ENCODE measurements at places on chromosomes 5 and 9.

DNA sequence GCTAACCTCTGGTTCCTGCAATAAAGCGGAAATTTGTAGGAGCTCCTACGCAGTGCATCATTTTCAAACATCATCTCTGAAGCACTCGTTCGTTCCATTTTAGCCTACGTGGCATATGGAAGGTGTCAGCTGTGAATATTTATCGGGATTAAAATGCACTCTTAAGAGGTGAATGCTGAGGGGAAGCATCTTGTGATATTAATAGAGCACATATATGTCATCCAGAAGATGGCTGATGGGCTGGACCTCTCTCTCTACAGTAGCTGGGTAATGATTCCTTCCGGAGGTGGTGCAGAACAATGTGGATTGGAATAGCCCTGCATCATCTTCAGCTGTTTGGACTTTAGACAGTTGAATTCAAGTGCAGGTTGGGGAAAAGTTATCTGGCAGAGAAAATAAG, 478.7 kb downstream of the DMAC1 start:
- no peak for DNase-seq

- no peak for DNase-seq
Measured at GRCh38 chr5:35741971-35742370, 114.7 kb upstream of the IL7R start.

DNA sequence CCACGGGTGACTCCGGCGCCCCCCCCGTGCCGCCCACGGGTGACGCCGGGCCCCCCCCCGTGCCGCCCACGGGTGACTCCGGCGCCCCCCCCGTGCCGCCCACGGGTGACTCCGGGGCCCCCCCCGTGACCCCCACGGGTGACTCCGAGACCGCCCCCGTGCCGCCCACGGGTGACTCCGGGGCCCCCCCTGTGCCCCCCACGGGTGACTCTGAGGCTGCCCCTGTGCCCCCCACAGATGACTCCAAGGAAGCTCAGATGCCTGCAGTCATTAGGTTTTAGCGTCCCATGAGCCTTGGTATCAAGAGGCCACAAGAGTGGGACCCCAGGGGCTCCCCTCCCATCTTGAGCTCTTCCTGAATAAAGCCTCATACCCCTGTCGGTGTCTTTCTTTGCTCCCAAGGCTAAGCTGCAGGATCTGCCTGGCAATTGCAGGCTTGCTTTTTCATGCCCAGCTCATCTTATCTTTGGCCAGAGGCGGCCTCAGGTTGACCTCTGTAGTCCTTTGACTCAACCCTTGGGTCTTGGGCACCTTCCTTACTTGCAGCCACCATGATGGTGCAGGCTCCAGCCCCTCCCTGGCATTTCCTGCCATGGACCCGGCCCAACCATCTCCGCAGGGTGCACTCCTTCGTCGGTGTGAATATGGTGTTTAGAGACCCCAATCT, 9.8 kb downstream of the CEL start:
- no peak for DNase-seq

DNA sequence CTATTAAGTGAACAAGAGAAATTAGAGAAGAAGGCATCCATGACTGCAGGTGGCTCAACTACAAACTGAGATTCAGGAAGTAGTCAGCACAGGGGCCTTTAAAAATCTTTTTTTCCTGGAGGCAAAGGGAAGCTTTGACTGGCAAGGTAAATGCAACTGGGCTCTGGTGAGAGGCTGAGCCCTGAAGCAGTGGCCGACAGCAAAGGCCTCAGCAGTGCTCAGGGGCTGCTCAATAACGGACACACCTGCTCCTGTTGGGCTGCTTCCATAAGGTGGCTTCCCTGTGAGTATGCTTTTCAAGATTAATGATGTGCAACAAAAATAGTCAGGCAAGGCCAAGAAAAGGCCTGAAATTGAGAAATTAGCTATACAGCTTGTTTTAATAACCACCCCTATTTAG, 134.2 kb upstream of the RGMB start:
- DNase-seq: no peak

DNA sequence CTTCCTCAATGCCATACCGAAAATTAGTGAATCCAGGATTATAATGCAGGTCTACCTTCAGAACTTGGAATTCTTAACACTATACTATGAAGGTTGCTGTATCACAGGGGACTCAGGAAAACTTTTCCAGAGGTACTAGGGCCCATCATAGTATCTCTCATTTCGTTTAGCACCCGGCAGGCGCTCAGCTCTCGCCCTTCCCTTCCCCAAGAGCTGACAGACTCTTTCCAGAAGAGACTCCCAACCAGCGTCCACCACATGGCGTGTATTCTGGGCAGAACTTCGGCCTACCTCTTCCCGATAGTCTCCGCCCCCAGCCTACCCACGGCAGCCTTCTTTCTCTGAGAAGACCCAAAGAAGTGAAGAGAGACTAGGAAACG, 271 bp downstream of the NOL8 start:
- no peak for DNase-seq

GRCh38 chr5:33300209-33300742, 140.5 kb upstream of the TARS1 start:
- no peak for DNase-seq

DNA sequence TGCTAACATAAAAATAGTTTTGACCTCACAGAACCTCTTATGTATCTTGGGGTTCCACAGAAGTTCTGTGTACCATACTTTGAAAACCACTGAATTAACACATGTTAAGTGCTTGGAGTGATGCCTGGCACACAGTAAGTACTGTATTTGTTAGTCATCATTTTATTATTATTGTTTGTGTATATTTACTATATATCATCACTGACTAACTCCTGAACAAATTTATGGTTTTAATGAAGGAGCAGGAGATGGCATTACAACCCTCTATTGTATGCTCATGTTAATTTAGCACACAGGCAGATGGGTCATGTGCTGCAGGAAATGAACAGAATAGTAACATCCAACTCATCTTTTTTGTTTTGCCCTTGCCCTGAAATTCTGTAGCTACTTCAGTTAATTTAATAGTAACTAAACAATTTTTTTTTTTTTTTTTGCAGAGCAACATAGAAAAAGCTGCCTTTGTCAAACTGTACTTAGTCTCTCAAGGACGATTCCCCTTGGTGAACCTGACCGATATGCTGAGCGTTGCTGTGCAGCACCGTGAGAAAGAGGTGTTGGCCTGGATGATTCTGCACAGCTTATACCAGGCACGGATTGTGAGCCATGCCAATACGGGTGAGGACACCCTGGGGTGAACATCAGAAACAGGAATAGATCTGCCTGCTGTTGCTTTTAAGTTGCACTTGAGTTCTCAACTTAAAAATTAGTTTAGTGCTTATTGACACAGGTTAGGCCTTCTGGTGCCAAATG, 45.4 kb downstream of the HACD4 start:
- no peak for DNase-seq

DNA sequence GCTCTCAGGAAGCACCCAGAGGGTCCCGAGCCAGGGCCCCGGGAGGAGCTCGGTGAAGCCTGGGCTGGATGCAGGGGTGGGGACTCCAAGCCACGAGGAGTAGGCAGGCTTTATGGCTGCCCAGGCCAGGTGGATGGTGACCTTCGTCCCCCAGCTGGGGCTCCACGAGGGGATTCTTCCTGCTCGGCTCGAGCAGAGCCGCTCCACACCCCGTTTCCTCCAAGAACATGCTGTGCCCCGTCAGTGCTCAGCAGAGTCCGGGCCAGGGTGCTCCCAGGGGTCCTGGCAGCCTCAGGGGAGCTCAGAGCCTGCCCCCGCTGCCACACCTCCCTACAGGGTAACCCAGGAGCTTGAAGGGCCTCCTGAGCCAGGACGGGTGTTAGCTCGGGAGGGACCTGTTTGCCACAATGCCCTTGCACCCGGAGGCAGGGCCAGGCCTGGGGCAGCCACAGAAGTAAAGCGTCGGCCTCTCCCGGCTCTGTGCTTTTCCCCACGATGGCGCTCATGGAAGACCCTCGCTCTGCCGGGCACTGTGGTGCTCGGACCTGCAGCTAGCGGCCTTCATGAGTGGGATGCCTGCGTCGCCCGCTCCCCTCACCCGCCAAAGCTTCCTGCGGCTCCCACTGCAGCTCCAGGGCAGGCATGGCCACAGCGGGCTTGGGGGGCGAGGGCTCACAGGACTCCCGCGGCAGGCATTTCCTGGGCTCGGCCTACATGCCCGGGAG, 86.8 kb downstream of the KCNT1 start:
- no peak for DNase-seq

DNA sequence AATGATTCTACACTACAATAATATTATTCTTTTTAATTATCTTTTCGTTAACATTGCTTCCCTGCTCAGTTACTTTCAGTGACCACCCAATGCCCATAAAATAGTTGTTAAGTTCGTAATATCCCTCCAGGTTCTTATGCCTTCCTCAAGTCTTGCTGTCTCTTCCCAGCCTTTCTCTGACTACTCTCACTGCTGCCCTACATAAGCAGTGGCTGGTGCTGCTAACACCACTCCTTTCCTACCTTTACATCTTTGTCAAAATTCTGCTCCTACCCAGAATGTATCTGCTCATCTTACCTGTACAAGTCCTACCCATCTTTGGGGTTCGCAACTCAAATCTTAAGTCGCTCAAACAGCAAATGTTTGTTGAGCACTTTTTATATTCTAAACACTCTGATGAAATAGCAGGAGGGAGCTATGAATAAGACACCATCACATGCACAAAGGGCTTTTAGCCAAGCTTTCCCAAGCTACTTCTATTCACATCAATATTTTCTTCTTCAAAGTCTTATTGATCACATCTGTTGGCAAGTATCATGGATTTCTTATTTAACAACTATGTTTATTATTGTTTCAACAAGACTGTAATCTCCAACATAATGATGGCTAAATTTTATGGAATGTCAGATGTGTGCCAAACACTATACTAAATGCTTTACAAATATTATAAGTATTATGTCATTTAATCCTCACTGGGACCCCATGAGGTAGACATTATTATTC, 29.5 kb downstream of the SLC25A46 start:
- DNase-seq: no peak

DNA sequence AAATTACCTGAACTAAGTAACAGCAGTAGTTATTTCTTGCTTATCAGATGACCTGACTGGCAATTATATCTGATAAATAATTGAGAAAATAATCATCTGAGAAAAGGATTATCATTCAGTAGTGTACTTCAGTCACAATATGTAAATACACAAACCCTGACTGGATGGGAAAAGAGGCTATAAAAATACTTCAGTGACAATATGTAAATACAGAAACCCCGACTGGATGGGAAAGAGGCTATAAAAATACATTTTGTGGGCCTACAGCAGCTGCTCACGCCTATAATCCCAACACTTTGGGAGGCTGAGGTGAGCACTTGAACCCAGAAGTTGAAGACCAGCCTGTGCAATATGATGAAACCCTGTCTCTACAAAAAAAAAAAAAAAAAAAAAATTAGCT, 11.1 kb downstream of the UBAP2 start:
- no peak for DNase-seq

- no peak for DNase-seq
Measured at GRCh38 chr9:34197756-34198711, 19.2 kb downstream of the UBAP1 start.

DNA sequence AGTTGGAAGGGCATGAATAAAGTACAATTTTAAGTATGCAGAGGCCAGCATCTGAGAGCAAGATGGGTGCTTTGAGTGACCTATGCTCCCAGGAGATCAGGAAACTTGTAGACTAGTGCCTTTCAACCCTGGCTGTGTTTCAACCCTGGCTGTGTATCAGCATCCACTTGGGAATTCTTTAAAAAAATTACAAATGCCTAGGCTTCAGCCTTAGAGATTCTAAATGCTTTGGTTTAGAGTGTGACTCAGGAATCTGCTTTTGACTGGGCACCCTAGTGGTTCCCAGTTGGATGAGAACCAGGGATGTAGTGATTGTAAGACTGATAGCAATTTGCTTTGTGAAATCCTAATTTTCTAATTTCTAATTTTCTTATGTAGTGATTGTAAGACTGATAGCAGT, 65.6 kb downstream of the RALGPS1 start:
- no peak for DNase-seq

- no peak for DNase-seq
Measured at GRCh38 chr5:174528821-174529544, 195.4 kb upstream of the MSX2 start.

- no peak for DNase-seq
Measured at GRCh38 chr5:178323541-178323865, 90.9 kb upstream of the PHYKPL start.

- DNase-seq: no peak
Measured at GRCh38 chr9:134139081-134139480, 3.2 kb downstream of the WDR5 start.

DNA sequence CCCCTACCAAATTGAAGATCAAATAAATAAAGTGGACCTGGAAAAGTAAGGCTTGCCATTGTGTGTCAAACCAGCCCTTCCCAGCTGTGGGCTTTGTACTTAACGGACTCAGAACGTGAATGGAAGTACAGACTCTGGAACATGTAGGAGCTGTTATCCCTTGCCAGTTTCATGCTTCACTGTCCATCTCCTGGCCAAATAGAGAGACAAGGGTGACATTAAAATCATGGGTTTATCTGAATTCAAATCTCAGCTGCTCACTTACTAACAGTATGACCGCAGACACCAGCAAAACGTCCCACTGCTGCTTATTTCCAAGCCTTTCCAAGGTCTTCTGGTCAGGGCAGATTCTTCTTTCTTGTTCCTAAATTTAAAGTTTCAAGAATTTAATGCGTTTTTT, 52.2 kb downstream of the EXOSC2 start:
- no peak for DNase-seq

DNA sequence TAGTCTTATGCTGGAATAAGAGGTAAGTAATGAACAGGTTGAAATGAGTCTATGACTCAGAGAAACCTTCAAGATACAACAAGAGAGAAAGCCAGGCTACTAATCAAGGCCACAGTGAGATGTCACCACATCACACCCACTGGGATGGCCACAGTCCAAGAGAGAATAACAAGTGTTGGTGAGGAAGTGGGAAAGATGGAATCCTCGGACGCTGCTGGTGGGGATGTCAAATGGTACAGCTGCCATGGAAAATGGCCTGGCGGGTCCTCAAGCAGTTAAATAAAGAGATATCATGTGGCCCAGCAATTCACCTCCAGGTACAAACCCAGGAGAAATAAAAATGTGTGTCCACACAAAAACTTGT, 41.9 kb upstream of the NEURL1B start:
- DNase-seq: no peak

- DNase-seq: no peak
Measured at GRCh38 chr5:127563136-127563535, 45.7 kb downstream of the PRRC1 start.

GRCh38 chr5:180209137-180209581, at the start of gene RASGEF1C:
RASGEF1C (minus strand) TSS chr5:180209211; CDS start chr5:180138052, 71,159 bp downstream.
- DNase-seq: peak; percentile 81

- no peak for DNase-seq
Measured at GRCh38 chr9:7210854-7211637, 453.3 kb downstream of the KDM4C start.

- peak; percentile 34 for DNase-seq
Measured at GRCh38 chr5:172624996-172625964, 15.8 kb upstream of the NEURL1B start.

DNA sequence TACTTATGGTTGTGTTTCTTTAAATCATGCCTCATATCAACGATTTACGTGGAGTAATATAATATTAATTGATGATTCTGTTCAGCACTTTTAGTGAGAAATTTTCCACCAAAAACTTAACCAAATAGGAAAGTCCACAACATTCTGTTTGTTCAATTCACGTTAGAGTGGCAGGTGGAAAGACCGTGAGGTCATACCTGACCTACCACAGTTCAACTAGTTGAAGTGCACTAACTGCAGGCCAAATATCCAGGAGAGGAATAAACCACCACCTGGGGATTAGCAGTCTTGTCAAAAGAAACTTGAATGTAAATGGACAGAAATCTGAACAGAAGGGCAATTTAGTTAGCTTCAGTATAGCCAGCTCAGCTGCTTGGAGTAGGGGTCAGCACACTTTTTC, 577.7 kb downstream of the KIF4B start:
- no peak for DNase-seq
